ENCODE measurements at places on chromosomes 3 and 15. TPM values are rescaled to one million over a fixed set of nuclear protein-coding genes. Genes with fewer than 3 reads are reported as not detected.

DNA sequence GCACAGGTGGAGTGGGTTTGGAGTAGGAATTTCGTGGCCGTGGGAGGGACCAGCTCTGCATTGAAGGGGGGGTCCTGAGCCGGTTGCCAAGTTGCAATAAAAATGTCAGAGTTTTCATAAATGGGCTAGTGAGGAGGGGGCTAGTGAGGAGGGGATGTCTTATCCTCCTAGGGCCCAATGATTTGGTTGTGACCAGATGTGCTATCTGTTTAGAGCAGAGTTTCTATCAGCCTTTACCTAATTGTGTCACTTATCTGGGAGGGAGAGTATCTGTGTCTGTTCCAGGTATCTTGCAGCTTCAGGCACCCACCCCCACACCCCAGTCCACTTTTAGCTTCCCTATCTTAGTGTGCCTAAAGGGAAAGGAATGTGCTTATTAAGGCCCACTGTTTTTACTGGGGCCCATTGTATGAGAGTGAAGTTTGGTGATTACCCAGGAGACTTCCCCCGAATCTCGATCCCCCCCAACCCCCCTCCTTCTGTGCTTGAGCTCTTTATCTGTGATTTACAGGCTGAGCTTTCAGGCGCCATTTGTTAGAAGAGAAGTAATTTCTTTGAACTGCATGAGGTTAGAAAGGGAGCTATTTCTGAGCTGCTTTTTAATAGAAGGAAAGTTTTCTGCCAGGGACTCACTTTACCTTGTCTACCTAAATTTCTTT lies 42.6 kb downstream of the PPCDC start:
- no peak for DNase-seq

DNA sequence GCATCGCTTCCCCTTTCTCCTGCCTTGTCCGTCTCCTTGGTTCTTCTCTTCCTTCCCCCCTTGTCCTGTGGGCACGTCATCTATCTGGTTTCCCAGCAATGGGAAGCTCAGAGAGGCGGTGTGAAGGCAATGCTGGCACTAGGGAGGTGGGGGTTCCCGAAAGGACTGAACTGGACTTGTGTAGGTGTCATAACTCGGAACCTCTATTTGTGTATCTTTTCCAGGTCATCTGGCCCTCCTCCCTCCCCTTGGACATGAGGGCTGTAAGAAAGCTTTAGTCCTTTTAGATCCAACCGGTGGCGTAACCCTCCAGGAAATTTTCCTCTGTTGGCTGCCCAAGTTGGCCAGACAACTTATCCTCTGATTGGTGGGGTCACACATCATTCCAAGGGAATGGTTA lies 231.5 kb upstream of the TLE3 start:
- DNase-seq = no peak

The SYNPR gene
- total RNA-seq = not detected

- DNase-seq = no peak
These were observed 217.8 kb downstream of the SOX2 start for GRCh38 chr3:181929501-181929900.

DNA sequence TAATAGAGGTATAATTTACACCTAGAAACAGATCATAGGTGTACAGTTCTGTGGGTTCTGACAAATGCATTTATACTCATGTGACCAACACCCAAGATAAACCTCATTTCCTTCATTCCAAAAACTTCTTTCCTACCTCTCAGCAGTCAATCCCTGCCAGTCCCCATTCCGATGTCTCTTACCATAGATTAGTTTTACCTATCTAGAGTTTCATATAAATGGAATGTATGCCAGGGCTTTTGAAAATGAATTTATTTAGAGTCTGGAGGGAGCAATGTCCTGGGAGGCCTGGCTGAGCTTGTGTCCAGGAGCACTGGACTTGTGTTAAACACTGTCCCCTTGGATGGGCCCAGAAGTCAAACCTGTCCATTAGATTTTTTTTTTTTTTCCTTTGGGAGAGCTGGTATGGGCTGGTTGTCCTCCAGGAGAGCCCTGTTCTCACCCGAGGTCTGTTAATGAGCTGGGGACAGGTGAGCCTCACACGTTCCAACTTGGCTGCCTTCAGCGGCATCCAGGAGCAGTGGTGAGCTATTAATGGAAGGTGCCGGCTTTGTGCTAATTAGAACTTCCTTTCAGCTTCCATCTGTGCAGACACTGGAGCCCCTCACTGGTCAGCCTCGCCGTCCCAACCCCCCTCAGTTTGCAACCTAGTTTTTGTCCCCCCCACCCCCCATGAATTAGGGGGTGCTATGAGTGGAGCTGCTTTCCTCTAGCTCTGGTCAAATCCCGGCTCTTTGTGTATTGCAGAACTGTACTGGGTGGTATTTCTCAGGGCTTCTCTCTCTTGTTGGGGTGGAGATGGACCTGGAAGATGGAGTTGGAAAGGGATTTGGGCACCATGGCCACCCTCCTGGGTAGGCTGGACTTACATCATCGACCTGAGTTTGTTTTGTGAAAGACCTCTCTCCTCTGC lies 40.7 kb upstream of the POLG start:
- no peak for DNase-seq

The ALPK3 gene
- 38.8 TPM for total RNA-seq

The RYR3 gene
- total RNA-seq = not detected

GRCh38 chr3:150147776-150148175 lies 177.1 kb upstream of the PFN2 start:
- DNase-seq = no peak

The ATP2C1 gene
- 136 TPM for total RNA-seq

The MYLK gene
- 69.6 TPM for total RNA-seq

DNA sequence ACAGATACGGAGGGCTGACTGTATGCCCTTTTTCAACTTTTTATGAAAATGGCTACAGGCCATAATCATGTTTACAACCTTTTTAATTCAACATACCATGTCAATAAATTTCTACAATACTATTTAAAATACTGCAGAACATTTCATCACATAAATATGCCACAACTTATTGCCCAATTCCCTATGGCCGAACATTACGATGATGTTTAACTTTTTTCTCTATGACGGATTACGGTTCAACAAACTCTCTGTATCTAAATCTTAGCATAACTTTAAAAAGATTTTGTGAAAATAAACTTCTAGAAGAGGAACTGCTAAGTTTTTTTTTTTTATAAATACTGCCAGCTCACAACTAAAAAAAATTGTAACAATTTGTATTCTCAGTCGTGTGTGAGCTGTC lies 220.4 kb downstream of the OSBPL10 start:
- DNase-seq = no peak

The OR5H1 gene
- not detected for total RNA-seq

DNA sequence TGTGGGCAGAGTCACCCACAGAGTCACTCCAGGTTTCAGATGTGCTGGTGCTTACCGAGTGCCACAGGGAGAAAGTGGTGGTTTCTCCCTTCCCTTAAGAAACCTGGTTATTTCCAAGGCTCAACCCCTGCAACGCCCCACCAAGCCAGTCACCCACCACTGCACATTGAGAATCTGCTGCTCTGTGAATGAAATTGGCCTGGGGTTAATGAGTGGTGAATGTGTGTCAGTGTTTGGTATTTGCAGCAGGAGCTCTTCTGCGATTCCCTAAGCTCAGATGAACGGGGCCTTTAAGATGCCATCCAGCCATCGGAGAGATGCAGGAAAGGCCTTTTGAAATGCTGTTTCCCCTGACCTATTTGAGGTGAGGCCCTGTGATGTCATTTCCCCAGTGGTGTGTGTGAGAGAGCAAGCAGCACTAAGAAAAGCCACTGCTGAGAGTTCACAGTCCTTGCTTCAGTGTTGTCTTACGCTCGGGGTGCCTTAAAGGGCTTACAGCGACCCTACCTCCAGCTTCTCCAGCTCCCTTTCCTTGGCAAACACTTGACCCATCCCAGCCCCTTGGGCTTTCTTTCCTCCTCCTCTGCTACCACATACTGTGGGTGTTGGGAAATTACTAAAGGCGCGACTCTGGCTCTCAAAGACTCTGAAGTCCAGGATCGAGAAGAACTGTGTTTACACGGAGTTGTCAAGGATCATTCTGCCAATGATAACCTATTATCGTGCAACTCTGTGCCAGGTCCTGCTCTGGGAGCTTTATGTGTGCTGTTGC lies 68.9 kb downstream of the SMAD3 start:
- DNase-seq = peak; percentile 90

The GPR15 gene
- total RNA-seq = not detected

The P2RY14 gene
- total RNA-seq = not detected

- peak; percentile 51 for DNase-seq
These were observed 976 bp downstream of the ABHD17C start for GRCh38 chr15:80695911-80696661.

GRCh38 chr3:42827654-42828053 lies 18.4 kb downstream of the ACKR2 start:
- DNase-seq = no peak

DNA sequence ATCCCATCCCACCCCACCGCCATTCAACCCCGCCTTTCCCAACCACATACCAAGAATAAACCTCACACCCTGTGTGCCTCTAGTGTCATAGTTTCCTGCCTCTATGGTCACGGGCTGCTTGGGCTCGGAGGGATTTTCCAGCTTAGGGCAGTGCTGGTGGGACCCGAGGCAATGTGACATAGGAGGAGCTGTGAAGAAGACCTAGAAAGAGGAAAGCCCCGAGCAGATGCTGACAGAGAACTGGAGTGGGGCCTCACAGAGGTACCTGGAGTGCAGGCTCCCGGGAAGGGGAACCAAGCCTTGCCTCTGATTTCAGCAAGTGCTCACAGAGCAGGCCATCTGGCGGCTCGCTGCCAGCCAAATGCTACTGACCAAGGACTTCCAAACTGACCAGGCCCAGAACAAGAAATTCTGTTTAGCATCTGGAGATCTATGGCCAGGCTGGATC lies 27.5 kb downstream of the BHLHE40 start:
- peak; percentile 40 for DNase-seq

- no peak for DNase-seq
These were observed 146.0 kb downstream of the NUP210 start for GRCh38 chr3:13274125-13274524.

The POLQ gene
- 3.9 TPM for total RNA-seq

GRCh38 chr15:26075770-26076169 lies 212.6 kb upstream of the ATP10A start:
- DNase-seq = no peak

DNA sequence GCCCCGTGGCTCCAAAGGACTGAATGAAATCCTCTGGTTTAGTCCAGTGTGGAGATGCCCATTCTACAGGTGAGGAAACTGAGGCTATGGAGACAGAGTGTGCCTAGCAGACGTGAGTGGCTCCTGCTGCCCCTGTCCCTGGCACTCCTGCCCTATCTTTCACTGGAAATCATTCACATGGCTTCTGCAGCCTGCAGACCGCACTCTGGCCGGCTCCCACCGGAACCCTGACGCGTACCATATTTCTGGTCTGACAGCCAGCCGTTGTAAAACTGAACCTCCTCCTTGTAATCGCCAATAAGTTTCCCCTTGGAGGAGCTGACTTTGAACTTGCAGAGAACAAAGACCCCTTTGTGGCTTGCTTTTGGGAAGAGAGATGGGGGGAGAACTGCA lies 136.5 kb downstream of the CHSY1 start:
- no peak for DNase-seq

The GRAMD2A gene
- 0.17 TPM for total RNA-seq

DNA sequence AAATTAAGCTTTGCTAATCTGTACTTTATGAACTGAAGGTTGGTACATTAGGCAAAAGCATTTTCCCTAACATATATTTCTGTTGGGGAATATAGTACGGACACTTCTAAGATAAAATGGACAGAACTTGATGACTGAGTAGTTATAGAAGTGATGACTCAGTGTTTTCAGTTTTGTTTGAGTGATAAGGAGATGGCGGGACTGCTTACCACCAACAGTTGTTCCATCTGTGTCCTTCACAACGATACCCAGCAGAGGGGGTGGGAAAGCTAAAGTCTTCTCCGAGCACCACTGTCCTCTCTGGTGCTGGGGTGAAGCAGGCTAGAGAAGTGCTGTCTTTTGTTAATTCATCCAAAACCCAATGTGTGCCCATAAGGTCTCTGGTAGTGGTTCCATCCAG lies 195.8 kb downstream of the CD47 start:
- no peak for DNase-seq

The C2CD4A gene
- total RNA-seq = 2.7 TPM

DNA sequence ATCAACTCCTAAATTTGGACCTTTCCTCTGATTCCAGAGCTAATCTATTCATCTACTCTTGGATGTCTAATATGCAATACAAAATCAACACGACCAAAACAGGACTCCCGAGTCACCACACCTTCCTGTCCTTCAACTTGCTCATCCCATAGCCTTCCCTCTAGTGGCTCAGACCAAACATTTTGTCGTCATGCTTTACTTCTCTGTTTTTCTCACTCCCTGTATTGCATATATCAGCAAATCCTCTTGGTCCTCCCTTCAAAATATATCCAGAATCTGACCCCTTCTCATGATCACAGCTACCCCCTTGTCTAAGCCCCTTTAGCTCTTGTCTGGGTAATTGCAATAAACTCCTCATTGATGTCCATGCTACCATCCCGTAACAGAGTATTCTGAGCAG lies 30.5 kb upstream of the DCP1A start:
- DNase-seq = no peak

GRCh38 chr3:134344560-134344959 lies 29.7 kb downstream of the AMOTL2 start:
- DNase-seq = no peak

DNA sequence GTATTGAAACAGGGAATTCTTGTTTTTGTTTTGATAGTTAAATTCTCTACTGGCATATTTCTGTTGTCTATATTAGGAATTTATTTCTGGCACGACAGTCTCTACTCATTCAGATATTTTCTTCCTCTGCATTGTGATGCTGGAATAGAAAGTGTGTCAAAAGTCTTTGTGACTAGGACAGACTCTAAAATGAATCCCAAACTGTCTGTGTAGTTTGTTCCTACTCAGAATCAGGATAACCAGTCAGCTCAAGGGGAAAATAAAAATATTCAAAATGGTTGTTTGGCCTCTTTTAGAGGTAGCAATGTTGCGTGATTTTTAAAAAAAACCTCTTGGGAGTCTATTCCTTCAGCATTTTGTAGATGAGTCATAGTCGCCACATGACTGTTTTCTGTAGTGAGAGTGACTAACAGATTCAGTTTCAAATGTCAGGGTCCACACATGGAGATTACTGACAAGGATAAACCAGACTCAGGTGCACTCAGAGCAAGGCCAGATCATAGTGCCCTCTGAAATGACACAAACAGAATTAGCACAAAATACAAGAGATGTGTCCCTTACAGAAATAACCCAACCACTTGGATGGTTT lies 13.1 kb downstream of the SLC7A14 start:
- DNase-seq = peak; percentile 70

- DNase-seq = no peak
These were observed 29.1 kb upstream of the NOX5 start for GRCh38 chr15:68985361-68985891.

GRCh38 chr15:41621200-41622193 lies 38.7 kb upstream of the MGA start:
- peak; percentile 87 for DNase-seq
